Keratinocyte (primary cell): ENCODE measurements at places on chromosomes 1 and 21.
A peak's percentile ranks its signal among the peaks of the same experiment; 100 is the strongest.

DNA sequence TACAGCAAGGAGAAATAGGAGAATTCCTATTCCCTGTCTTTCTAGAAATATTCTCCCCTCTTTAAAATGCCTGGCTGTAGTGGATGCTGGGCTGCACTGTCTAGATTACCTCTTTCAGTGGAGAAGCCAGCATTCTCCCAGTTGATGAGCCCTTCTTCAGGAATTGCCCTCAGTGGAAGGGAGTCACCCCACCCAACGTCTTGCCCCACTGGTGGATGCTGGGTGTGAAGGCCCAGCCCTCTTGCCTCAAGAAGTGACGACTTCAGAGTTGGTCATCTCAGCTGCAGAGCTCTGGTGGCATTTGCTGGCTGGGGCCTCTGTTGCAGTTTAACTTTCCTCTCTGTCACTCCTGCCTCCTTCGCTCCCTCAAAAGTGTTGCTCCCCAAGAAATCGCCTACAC lies 248.2 kb downstream of the ATG4C start:
- no peak for DNase-seq

GRCh38 chr1:198780376-198780775 lies 141.5 kb downstream of the PTPRC start:
- no peak for DNase-seq

DNA sequence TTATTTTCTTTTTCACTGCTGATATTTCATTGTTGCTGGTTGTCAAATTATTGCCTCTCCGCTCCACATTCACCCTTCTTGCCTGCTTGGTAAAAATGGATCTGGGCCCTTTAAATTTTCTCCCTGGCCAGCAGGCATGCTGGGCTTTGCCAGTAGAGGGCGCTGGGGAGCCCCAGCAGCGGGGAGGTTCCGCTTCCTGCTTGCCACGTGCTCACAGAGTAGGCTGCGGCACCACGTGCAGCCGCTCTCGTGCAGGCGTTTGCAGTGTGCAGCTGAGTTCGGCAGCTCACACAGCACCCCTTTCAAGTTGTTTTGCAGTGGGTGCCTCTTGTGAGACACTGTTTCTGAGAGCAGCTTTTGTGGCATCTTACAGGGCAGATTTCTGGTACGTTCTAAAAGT lies at the start of gene ACTL8:
Gene ACTL8 (plus strand): TSS at position 214 of the 400 bp plus-strand sequence. CDS start 67,676 bp downstream, outside the sequence.
- no peak for DNase-seq

DNA sequence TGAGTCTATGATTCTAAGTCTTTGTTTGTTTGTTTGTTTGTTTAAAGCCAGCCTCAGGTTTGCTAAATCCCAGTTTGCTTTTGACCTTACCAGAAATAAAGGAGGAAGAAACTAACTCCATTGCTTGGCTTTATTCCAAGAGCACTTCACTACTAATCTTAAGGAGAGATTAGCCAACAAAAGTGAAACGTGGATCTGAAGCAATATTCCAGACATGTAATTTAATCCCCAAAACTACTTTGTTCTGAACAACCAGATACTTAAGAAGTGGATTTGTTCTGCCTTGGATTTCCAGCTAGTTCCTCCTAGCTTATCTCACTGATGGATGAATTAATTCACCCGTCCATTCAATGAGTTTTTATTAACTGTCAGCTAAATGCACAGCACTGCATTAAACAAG lies 15.9 kb upstream of the CEP350 start:
- DNase-seq, result no peak

DNA sequence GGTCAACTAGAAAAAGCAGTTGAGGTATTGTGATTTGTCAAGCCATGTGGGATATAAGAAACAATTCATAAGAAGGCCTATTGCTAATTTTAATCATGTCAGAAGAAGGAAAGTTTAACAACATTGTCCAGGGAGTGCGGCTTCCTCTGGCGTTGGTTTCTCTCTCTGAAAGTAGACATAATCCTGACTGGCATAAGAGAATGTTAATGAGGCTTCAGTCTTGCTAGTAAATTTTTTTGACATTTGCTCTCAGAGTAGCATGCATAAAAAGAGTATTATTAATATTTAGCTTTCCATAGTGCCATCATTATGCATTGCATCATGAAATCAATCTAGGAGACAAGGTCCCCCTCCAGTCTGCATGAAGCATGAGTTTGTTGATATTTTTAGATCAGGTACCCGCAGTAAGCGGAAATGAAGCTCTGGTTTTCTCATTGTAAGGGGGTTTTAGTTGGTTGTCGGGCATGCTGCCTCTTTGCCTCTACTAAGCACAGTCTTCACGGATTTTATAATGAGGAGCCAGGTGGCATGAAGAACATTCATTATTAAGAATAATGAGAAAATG lies 12.8 kb upstream of the PRDM2 start:
- DNase-seq, result no peak

DNA sequence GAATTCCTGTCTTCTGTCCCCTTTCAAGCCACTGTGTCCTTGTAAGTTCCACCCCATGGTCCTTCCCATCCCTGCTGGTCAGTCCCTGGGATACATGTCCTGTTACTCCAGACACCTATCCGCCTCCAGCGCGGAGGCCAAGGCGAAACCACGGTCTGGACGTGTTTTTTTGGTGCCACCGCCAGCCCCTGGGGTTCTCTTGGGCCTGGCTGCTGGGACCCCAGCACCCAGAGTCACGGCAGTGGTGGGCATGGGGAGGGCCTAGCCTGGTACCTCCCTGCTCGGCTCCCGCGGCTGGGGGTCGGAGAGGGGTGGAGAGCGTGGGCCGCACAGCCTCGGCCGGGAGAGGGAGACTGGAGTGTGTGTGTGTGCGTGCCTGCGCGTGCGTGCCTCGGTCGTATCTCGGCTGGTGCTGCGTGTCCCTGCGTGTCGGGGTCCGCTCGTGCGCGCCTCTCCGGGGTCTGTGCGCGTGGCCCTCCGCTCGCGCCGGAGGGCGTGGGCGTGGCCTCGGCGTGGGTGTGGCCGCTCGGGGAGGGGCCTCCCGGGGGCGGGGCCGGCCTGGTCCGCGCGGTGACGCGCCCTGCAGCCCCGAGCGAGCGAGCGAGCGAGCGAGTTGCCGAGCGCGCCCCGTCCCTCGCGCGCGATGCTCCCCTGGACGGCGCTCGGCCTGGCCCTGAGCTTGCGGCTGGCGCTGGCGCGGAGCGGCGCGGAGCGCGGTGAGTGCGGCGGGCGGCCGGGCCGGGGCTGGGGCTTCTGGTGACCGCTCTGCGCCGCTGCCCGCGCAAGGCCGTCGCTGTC lies at the start of gene VWA1:
Gene VWA1 (plus strand): TSS at position 585 of the 798 bp plus-strand sequence. CDS start 59 bp downstream, at position 644.
- DNase-seq, result peak; percentile 26

DNA sequence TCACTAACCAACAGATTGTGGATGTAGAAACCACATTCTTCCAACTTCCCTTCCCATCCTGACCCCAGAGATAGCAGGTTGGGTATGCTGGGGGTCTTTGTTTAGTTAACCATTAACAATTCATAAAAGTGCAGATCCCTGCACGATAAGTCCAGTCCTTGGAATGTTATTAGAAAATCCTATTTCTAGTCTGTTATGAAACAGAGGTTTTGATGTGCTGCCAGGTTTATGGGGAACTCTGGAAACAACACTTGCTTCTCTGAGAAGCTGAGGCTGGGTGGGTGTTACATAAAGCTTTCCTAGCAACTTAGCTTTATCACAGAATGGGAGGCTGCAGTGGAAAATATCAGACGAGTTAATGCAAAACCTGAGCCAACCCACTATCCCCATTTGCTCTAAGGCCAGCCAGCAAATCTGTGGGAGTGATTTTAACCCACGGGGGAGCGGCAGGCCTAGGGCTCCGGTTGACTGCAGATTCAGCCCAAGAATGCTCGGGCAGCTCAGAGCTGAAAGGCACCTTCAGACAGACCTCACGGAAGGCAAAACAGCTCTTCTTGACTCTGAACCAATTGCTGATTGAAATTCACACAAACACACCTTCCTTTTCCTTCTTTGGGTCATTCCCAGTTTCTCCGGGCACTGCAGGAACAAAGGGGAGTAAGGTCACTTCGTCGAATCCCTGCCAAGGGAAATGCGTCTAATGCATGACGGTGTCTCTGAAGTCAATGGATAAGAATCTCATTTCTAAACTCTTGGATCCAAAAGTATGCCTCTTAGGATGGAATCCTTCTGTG lies 111.7 kb upstream of the IRF2BP2 start:
- no peak for DNase-seq

DNA sequence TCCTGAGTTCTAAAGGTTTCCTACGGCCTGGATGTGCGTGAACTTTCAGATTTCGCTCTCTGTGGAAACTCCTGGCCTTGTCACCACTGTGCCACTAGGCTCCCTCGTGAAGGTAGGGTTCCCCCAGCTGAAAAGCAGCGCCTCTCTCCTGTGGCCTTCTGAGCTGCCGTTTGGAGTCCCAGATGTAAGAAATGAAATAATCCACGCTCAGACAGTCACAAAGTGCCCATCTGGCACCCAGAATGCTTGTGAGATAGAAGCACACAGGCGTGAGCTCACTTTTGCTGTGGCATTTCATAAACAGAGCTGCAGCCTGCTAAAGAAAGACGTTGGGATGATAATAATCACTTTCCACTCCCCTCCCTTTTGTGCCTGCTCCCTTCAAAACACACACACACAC lies 65.8 kb downstream of the LMO4 start:
- no peak for DNase-seq

- no peak for DNase-seq
Observed at GRCh38 chr1:240602189-240602588, 9.8 kb downstream of the GREM2 start.

DNA sequence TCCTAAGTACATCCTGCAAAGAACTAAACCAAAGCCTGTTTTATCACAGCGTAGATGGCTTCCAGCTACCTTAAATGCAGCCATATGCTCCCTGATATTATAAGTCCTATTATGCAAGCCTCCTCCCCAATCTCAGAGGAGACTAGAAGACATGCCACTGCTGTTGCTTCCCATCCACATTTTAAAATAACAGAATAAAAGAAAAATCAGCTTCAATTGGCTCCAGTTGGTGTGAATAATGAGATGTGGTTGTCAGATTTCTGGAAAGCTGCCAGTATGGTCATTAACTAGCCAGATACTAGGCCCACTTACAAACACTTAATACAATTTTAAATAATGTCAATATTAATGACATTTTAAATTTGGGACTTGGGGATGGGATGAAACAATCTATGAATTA lies 25.7 kb downstream of the WARS2 start:
- DNase-seq, result no peak

- DNase-seq, result no peak
Observed at GRCh38 chr1:111505641-111506119, 2.2 kb upstream of the ADORA3 start.

DNA sequence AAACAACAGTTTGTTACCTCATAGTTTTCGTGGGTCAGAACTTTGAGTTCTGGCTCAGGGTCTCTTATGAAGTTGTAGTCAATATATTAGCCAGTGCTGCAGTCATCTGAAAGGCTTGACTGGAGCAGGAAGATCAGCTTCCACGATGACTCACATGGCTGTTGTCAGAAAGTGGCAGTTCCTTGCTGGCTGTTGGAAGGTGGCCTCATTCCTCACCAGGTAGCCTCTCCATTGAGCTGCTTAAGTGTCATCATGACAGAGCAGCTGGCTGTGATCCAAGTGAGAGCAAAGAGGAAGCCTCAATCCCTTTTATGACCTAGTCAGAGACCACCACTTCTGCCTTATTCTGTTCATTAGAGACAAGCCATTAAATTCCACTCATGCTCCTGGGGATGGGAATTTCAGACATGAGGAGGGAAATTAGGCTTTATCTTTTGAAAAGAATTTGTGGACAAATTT lies 5.6 kb downstream of the OSBPL9 start:
- DNase-seq, result peak; percentile 89

DNA sequence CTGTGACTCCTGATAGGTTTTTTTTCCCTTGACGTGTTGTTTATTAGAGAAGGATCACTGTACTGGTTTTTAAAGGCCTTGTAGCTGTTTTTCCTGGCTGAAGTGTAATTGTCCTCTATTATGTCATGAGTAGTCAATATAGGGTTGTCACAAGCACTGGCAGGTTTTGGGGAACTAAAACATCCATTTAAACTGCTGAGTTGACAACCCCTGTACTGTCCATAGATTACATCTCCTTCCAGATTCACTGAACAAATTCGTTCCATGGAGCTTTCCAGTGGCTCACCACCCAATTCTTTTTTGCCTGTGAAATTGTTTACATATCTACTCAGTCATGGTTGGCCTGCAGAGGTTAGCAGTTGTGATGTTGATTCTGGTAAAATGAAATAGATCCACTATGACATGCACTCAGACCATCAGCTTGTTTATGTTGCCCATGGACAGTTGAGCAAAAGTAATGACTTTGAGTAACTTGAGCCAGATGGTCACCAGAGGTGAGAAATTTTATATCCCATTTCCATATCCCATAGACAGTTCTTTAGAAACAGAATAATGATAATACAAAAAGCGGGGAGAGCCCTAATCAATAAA lies 59.9 kb upstream of the QSOX1 start:
- DNase-seq, result no peak

GRCh38 chr1:41329662-41330587 lies 31.3 kb upstream of the FOXO6 start:
- no peak for DNase-seq

GRCh38 chr1:59422921-59423575 lies 126.2 kb downstream of the FGGY start:
- DNase-seq, result no peak

DNA sequence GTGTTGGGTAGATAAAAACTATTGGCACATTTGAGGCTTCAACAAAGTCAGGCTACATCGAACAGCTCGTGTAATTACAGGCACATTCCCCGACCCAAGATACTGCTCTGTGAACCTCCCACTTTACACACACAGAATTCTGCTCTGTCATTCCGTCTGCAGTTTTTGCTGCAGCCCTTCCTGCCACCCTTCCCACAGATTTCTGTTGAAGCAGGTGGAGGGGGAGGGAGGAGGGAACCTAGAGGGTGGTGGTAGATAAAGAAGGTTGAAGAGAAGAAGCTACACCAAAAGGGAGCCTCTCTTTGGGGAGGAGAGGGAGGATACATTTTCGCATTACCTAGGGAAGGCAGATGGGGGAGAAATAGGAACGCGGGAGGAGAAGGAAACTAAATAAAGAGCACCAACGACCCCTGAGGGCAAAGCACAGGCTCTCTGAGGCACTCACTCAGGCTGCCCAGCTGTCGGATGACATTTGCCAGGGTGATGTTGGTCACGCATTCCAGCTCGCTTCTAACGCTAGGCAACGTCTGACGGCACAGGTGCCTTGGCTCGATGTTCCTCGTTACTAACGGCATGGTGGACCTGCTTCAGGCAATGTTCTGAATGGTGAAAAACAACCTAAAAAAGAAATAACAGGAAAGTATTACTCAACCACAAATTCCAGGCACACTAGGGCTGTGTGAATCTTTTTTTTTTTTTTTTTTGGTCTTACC lies 36.0 kb downstream of the GPR3 start:
- DNase-seq, result no peak

DNA sequence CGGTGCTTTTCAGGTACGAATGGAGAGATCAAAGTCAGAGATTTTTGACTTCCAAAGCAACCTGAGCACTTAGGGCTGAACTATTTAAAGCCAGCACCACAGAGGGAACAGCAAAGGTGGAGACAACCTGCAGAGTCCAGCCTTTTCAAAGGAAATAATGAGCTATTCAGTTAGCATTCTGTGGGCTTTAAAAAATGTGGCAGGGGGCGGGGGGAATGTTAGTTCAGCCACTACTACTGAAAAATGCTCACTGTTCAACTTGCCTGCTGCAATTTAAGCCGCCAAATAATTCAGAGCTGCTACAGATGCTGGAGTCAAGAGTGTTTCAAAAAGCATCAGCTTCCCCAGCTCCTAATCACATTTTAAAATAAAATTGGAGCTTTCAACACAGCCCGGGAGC lies 473.3 kb upstream of the PLXNA2 start:
- DNase-seq, result no peak
